ENCODE measurements at places on chromosomes 12 and 14. TPM values are rescaled to one million over a fixed set of nuclear protein-coding genes. Genes with fewer than 3 reads are reported as not detected.

ALKBH1 gene
- 15.6 TPM for polyA plus RNA-seq

GRCh38 chr14:99884834-99885648 is 91.8 kb downstream of the EML1 start:
- DNase-seq, result peak; percentile 55

- no peak for DNase-seq
These were observed 45.7 kb upstream of the OTX2 start for GRCh38 chr14:56855891-56856461.

EPYC gene
- polyA plus RNA-seq, result not detected

GRCh38 chr12:7207866-7208625 is 18.6 kb downstream of the PEX5 start:
- no peak for DNase-seq

DNA sequence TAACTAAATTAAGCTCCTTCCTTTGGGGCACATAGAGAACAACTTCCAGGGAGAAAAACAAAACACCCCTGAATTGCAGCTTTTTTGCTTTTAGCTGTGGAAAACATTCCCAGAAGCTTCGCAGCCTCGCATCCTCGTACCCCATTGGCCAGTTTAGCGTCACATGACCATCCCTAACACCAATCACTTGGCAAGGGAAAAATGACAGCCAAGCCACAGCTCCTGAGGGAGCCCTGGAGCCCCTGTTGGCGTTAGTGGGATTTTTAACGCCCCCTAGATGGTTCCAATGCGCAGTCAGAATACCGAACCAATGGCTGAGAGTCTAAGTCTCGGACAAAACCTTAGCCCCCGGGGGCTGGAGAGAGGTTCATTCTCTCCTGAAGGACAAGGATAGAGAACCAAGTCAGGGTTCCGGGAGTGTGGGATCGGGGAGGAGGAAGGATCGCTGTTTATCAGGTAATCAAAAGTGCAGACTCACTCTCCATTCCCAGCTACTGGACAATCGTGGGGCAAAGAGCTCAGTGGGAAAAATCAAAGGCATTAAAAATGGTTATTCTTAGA is 135.6 kb upstream of the HIF1A start:
- no peak for DNase-seq

CLEC2B gene
- 3.9 TPM for polyA plus RNA-seq

DNA sequence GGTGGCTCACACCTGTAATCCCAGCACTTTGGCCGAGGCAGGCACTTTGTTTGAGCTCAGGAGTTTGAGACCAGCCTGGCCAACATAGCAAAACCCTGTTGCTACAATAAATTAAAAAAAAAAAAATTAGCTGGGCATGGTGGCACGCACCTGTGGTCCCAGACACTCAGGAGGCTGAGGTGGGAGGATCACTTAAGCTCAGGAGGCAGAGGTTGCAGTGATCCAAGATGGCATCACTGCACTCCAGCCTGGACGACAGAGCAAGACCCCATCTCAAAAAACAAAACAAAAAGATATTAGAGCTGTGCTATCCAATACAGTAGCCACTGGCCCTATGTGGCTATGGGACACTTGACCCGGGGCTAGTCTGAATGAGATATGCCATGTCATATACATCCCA is 6.9 kb upstream of the SCARB1 start:
- DNase-seq, result no peak

DNA sequence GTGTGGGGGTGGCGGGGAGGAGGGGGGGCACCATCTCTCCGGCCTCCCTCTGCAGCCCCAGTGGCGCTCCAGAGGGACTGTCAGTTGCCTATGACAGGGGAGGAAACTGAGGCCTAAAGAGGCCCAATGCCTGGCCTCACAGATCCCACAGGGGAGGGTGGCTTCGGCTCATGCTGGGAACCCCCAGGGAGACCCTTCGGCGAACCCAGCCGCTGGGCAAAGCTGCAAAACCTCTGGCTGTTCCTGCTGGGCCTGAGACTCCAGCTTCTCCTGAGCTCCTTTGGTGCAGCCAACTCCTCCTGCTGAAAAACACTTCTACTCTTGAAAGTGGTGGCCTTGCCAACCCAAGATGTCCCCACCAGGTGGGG is 170.1 kb upstream of the RTL1 start:
- DNase-seq, result no peak

Data from right renal cortex interstitium (tissue), 3 donors.